ENCODE measurements at places on chromosomes 7 and 10.

DNA sequence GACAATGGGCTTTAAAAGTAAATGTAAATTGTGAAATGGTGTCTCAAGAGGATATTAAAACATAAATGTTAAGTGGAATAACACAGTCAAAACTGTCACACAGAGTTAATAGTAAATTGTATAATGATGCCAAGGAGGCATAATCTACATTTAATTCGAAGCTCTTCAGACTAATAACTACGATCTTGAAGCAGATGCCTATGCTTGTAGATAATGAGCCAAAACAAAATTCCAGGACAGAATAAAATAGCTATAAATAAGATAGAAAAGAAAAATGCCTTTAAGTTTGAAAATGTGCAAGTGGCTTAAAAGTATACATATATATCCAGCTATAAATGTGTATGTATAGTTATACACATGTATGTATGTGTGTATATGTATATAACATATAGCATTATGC, 17.5 kb downstream of the TWIST1 start:
- no peak for DNase-seq

DNA sequence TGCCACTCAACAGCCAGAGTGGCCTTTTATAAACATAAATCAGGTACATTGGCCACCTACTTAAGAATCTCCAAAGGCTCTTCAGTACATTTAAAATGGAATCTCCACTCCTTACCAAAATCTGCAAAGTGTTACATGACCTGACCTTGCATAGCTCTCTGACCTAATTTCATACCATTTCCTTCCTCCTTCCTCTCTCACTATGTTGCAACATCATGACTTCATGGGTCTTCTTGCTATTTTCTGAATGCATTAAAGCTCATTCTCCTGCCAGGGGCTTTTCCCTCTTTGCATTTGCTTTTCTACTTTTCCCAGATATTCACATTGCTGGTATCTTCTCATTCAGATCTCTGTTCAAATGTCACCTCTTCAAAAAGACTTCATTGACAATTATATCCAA, 22.1 kb upstream of the PPP1R17 start:
- DNase-seq = no peak

DNA sequence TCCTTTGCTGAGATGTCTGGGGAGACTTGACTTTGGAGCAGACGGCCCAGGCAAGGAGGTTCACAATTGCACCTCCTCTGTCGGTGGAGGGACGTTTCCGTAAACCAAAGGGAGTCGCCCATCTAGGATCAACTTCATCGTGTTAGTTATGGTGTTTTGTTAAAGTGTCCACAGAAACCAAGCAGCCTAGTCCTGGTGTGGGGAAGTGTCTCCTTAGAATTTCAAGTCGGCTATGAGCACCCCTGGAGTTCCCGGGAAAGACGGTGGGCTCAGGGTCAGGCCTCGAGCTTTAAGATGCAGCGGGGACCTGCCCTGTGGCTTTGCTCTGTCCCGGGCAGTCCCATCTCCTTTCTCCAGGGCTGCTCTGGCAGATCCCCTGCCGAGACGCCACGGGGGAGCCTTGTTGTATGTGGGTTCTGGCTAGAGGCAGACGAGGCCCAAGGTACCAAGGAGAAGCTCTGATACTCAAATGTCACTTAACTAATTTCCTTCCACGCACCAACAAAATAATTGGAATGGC, 319.2 kb downstream of the ADARB2 start:
- DNase-seq = no peak

DNA sequence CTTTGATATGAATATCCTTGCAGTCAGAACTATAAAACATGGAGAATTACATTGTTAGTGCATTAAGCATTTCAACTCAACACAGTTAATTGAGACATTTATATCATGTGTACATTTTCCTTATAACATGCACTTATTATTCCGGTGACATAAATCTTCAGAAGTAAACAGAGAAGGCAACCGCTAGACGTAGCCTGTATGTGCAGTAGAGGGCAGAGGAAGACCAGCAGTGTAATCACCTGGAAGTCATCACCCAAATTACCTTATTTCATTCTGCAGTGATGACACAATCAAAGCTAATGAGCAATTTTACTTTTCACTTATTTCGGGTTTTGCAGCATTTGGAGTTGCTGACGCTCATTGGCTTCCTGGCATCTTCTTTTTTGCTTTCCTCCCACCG, 394.6 kb downstream of the SDK1 start:
- no peak for DNase-seq

DNA sequence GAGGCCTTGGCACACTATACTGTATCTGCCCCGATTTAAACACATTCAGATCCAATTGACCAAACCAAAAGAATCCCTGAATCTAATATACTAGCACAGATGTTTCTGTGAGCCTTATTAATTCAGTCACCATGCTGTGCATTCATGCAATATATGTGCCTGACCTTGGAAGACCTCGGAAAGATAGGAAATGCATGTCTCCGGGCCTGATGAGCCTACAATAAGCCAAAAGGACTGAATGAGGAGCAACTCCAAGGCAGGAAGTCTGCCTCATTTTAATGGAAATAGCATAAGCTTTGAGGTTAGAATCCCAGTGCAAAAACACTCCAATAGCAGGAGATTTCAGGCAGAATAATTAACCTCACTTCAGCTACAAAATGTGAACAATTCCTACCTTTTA, 316.7 kb downstream of the LRRTM3 start:
- DNase-seq = no peak

DNA sequence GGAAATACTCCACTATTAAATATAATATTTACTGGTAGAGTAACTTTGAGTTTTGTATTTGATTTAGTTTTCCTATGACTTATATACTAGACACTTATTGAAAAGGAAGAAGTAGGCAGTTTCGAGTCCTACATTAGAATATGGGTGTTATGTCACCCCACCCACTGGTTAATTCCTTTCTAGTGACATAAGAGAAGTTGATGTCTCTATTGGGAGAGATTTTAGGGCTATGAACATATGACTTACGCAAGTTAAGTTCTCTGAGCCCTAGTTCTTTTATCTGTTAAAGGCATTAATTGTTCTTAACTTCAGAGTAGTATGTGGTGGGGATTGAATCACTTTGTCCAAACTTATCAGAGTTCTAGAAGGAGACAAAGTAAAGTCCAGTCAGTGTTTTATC, 30.5 kb downstream of the CPED1 start:
- no peak for DNase-seq
